Brain microvascular endothelial cell (primary cell): ENCODE measurements at places on chromosomes 3 and 15.

DNA sequence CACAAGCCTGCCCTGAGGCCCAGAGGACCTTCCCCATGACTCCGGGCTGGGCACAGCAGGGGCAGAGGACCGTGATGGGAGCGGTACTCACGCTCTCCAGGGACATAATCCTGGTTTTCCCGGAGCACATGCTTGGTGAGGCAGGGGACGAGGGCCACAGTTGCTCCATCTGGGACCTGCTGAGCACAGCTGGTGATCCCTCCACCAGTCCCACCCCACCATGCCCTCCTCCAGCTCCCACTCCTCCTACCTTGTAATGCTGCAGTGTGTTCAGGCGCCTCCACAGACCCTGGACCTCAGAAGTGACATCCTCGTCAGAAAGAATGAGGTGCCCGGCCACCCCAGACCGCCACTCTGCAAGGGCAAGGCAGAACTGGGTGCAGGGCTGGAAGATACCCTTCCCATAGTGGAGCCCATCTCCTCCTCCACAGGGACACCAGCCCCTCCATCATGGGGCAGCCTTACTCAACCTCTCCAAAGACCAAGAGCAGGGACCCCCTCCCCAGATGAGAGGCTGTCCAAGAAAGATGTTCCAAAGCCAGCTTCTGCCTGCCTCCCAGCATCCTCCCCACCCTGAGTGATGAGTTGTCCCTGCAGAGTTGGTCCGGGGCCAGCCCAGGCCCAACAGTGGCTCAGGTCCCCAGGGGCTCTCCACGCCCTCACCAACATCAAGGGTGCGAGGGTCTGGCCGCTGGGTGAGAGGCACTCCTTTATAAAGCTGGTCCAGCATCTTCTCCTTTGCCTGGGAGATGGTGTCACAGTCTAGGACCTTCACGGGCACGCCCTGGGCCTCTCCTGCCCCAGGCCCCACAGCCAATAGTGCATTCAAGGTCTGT is 19.5 kb downstream of the PLXNB1 start:
- no peak for DNase-seq

DNA sequence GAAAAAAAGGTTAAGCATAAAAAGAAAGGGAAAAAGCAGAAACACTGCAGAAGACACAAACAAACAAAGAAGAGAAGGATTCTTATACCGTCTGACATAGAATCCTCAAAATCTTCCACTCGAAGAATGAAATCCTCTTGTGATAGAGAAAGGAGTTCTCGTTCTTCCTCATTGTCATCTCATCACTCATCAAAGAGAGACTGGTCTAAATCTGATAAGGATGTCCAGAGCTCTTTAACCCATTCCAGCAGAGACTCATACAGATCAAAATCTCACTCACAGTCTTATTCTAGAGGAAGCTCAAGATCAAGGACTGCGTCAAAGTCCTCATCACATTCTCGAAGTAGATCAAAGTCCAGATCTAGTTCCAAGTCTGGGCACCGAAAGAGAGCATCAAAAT is 16.5 kb upstream of the ZBTB47 start:
- DNase-seq = no peak

GRCh38 chr15:76333720-76334437 is 2.7 kb upstream of the ISL2 start:
- DNase-seq = no peak

DNA sequence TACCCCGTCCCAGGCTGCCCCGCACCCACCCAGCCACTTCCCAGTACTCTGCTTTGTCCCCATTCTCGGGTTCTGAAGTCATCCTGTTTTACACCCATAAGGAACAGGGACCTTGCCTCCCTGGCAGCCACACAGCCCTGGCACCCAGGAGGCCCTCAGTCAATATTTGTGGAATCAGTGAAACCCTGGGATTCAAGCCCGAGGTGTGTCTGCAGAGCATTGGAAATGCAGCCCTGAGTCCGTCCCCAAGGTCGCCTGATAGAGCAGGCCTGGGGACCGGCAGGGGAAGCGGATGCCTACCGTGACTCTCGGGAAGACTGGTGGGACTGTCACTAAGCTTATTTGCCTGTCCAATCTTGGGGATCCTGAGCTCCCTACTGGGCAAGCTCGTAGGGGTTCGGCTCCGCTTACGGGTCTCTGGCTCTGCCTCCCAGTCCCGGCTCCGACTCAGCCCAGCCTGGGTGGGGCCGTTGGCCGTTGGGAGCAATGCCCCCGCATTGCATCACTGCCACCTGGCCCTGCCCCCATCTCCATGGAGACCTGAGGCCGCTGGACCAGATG is 64.4 kb upstream of the TAMM41 start:
- no peak for DNase-seq

DNA sequence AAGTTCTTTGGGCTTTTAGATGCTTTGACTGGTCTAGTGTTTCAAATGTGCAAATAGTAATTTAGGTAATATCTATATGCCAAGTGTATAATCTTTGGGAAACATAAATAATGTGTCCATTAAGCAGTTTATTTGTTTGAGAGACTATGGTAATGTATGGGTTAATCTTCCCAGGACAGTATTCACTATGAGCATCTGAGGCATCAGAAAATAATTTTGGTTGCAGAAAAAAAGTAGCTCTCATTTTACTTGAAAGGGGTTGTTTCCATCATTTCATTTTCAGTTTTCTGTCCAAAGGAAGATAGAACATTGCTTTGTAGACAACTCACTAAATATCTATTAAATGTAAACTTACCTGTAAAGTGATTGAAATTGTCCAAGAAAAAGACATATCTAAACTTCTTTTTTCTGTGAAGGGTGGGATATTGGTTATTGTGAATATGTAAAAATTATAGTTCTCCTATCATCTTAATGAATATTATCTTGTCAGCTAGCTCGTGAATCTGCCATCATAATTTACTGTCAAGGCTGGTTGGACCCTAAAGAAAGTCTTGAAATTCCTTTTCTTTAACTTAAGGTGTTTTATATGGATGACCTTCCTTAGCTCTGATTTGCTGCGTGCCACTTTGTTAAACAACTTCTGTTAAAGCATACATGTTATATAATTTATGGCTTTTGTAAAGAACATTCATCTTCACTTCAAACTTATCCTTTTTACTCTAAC is 108.8 kb downstream of the EPHA3 start:
- DNase-seq = no peak

- DNase-seq = no peak
Observed at GRCh38 chr3:1710663-1711062, 388.0 kb upstream of the CNTN4 start.

GRCh38 chr3:182810574-182811268 is 17.4 kb downstream of the ATP11B start:
- no peak for DNase-seq

DNA sequence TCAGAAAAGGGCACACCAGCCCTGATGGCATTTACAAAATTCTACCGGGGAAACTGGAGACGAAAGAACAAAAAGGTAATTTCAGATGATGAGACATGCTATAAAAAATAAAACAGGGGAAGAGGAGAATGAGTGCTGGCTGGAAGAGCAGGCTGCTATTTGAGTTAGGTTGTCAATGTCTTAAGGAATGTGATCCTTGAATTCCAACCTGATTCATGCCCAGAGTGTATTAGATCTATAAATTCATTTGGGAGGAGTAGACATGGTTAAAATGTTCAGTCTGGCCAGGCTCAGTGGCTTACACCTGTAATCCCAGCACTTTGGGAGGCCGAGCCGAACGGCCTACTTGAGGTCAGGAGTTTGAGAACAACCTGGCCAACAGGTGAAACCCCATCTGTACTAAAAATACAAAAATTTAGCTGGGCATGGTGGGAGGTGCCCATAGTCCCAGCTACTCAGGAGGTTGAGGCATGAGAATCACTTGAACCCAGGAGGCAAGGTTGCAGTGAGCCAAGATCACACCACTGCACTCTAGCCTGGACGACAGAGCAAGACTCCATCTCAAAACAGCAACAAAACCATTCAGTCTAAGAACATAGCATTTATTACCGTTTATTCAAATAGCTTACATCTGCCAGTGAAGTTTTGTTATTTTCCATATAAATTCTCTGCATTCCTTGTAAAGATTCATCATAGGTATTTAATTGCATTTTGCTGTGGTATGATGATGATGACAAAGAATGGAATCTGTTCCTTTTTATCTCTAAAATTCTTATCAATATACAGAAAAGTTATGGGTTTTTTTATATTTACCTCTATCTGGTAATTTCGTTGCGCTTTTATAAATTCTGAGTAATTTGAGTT is 126.7 kb upstream of the NR2E3 start:
- DNase-seq = no peak

DNA sequence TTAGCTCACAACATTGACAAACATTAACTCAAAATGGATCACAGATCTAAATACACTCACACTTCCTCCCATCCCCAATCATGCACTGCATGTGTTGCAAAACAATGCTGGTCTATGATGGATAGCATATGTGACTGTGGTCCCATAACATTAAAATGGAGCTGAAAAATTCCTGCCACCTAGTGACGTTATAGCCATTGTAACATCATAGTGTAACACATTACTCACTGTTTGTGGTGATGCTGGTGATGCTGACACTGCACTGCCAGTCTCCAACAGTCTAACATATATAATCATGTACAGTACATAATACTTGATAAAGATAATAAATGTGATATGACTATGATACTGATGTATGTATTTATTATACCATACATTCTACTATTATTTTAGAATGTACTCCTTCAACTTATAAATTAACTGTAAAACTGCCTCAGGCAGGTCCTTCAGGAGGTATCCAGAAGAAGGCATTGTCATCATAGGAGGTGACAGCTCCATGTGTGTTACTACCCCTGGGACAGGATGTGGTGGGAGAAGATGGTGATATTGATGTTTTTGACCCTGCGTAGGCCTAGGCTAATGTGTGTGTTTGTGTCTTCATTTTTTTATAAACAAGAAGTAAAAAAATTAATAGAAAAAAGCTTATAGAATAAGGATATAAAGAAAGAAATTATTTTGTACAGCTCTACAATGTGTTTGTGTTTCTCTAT is 41.3 kb downstream of the TXNRD3 start:
- no peak for DNase-seq

DNA sequence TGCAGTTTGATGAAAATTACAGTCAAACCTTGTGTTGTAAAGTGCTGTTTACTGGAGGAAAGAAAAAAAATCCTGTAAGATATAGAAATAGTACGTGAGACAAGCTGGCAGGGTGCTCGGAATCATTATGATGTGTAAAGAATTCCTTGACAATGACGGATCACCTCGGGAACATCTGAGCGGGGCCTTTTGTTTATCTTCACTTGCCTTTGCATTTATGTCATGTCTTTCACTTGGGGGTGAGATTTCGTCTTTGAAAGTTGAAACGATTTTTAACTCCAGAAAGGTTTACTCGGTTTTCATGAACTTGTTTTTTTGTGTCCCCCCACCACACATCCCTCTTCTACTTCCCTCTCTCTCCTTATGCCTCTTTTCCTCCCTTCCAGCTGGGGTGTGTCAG is 128.3 kb upstream of the VEPH1 start:
- no peak for DNase-seq

DNA sequence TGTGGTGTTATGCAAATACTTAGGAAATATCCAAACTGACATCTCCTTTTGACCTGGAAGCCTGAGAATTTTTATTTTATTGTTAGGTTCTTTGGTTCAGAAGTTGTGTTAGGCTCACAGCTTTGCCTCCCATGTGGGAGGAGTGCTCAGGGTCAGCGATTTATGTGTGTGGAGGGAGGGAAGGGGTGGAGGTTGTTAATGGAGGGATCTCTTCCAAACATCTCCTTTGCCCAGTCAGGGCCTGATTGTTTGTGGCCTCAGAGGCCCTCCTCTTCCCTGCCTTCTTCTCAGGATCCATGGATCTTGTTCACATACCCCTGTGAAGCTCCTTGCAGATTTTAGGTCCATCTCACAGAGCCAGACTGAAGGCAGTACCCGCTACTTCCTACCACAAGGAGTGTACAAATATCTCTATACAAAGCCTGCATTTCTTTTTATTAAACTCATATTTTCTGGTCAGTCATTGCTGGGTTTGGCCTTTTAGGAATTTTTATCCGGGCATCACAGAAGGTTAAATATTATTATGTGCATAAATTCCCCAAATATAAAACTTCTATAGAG is 40.3 kb downstream of the BBX start:
- no peak for DNase-seq

GRCh38 chr3:105842943-105843342 is 25.9 kb downstream of the CBLB start:
- DNase-seq = no peak
